DMS 273 treated with DMSO at 0.1 percent for 48 hours (cell line): ENCODE measurements at places on chromosomes 5 and 9.

DNA sequence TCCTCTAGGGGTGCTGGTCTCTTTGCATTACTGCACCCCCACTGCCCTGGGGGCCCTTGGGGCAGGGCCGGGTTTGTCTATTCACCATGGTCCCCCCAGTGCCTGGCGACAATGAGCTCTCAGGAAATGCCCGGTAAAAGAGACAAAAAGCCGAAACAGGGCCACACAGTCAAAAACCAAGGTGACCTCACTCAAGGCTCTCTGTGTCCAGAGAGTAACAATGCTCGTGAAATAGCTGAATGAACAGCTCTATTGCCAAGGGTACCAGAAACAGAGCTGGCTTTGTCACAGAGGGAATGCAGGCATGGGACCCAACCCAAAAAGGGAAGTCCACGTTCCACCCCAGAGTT, 16.0 kb downstream of the SH3PXD2B start:
- DNase-seq, result no peak

GRCh38 chr9:93684161-93684765, 107.9 kb downstream of the PHF2 start:
- no peak for DNase-seq

GRCh38 chr5:75214928-75215327, 21.8 kb downstream of the ANKRD31 start:
- DNase-seq, result no peak

DNA sequence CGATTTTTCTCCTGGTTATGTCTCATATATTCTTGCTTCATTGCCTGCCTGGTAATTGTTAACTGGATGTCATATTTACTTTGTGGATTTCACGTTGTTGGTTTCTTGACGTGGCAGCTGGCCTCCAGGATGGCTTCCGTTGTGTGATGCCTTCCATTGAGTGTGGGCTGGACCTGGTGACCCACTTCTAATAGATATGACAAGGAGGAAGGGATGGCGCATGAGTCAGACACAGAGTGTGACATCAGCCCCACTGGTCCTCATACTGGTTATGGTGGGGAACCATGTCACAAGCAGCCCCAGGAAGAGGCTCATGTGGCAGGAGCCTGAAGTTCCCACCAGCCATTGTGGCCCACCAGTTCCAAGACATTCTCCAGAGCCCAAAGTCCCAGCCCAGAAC, 6.4 kb upstream of the PAEP start:
- DNase-seq, result no peak

DNA sequence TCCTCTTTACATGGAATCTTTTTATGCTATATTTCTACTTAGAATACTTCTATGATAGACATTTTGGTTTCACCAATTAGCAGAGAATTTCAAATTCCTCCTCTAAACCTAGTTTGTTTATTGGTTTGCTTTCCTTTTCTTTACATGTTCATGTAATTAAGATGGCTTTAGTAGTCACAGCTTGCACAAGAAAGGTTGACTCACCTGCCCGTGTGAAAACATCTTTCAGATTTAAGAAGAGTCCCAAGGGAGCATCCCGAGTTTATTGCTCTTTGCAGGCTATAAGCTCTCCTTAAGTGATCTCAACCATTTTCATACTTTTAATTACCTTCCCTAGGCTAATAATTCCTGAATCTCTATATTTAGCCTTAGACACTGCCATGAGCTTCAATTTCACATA, 28.9 kb downstream of the TYRP1 start:
- peak; percentile 49 for DNase-seq

GRCh38 chr5:63553073-63553472, 409.2 kb downstream of the HTR1A start:
- DNase-seq, result no peak

DNA sequence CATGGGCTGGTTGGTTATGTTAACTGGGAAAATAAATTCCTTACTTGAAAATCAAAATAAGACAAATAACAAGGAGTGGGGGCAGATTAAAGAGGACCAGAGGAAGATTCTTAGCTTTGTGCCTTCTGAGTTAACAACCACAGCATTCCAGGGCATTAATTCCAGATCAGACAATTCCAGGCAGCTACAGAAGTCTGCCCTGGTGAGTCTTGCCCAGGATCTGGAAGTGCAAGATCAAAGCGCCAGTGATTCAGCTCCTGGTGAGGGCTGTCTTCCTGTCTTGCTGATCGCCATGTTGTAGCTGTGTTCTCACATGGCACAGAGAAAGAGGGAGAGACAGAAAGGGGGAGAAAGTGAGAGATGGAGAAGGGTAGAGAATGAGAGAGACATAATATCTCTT, 65.6 kb downstream of the ANXA2R start:
- DNase-seq, result no peak
